ENCODE measurements at places on chromosomes 4 and X. TPM values are rescaled to one million over a fixed set of nuclear protein-coding genes. Genes with fewer than 3 reads are reported as not detected.

DNA sequence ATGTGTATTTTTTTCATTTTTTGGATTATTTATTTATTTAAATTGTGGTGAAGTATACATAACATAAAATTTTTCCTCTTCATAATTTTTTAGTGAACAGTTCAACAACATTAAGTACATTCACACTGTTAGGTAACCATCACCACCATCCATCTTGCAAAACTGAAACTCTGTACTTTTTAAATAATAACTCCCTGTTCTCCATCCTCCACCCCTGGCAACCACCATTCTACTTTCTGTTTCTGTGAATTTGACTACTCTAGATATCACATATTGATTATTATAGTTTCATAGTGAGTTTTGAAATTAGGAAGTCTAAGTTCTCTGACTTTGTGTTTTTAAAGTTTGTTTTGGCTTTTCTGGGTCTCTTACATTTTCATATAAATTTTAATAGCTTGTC, 89.3 kb upstream of the STX18 start:
- no peak for DNase-seq

The ATP2B3 gene
- not detected for total RNA-seq

- peak; percentile 28 for DNase-seq
Measured at GRCh38 chr4:95193391-95194224, 355.2 kb downstream of the UNC5C start.

The SRPX2 gene
- total RNA-seq: not detected

The FRMD7 gene
- total RNA-seq: not detected

DNA sequence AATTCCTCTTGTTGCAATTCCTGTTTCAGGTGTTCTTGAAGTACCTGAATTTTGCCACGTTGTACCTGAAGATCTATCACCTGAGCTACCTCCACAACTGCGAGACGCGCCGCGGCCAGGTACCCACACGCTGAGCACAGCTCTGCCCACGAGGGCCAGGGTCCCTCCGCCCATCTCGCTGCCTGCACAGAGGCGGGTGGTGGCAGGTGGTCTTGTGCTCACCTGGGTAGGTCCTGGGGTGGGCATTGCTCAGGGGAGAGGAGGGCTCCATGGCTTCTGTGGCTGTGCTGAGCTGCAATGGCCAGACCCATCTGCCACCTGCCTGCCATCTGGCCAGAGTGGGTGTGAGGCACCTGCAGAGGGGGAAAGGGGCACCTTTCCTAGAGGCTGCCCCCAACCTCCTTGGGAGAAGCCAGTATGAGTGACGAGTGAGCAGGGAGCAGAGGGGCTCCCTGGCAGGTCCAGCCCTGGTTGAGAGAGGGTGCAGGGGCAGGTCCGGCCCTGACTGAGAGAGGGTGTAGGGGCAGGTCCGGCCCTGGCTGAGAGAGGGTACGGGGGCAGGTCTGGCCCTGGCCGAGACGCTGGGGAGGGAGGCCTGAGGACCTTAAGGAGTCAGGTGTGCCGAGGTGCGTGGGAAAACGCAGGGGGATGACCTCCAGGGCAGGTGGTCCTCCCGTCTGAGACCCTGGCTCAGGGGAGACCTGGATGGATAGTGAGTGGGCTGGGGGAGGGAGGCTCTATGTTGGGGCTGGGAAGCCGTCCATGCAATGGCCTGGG, 10.7 kb downstream of the PDE6B start:
- no peak for DNase-seq

DNA sequence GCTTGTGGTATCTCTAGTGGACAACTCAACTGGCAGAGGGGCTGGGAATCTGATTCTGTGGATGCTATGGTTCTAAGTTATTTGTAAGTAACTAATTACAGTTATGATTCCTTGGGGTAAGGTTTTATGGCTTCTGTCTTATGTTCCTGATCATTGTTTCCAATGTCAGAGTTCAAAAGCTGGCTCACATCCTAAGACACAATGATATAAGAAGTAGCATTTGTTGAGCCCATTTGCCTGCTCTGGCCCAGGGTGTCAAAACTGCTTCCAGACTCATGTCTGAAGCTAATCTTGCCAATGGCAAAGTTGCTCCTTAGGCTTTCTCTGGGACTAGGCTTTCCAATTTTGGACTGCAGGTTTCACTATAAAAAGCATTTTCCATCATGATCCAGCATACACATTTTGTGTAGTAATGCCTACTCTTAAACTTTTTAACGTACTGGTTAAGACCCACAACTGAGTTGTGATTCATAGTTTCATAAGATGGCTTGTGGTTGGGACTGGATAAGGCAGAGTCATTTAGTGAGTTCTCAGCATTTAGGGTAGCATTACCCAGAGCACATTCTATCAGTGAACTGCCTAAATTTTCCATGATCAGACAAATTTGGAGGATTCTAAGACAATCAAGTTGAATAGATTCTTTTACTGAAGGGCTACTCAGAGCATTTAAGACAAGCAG, 50.0 kb downstream of the CCNI start:
- DNase-seq: no peak

DNA sequence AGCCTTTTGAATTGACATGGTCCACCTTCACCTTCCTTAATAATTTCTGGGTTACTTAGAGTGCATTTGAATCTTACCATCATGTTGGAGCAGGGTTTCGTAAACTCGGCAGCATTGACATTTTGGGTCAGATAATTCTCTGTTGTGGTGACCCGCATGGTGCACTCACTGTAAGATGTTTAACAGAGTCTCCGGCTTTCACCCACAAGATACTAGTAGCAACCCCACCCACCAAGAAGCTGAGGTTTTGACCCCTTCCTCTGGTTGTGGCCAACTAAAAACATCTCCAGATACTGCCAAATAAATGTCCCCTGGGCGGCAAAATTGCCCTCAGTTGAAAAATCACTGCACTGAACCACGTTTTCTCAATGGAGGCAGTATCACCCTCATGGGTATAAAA, 62.7 kb downstream of the CHST7 start:
- DNase-seq: no peak

DNA sequence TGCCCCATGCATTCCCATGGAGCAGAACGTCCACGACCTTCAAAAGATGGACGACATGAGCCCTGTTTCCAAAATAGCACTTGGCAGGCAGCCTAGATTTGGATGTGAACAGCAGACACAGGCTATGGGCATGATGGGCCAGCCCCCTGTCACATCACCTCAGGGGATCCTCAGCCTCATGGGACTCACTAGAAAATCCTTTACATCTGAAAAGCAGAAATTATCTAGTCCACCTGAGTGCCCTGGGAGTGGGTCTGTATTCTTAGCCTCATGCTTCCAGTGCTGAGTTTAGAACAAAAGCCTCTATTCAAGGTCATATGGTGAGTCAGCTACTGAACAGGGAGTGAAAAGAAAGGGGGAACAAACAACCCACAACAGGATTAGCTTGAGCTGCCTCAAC, 35.8 kb downstream of the GRIA3 start:
- DNase-seq: no peak

The CWH43 gene
- not detected for total RNA-seq

The PIGA gene
- total RNA-seq: 25.0 TPM

The RHOH gene
- total RNA-seq: 87.4 TPM

The EXOC1 gene
- 33.5 TPM for total RNA-seq

The GPR143 gene
- total RNA-seq: not detected

The KCNE5 gene
- not detected for total RNA-seq

The GK2 gene
- not detected for total RNA-seq

DNA sequence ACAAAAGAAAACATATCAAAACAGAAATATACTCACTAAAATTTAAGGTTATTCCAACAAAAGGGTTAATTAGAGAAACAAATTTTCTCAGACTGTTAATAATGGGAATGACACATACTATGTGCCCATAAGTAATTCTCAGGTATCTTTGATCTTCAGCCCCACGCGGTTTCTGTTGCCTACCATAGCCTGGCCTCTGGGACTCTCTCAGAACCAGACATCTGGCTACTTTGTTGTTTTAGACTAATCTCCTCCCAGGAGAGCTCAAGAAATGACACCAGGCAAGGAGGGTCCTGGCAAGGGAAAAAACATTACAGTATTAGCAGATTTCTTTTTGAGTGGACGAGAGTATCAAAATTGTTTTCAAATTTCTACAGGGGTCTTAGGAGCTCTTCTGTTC, 43.7 kb downstream of the SLC10A7 start:
- DNase-seq: no peak

GRCh38 chr4:150974252-150974640, 40.8 kb downstream of the LRBA start:
- DNase-seq: no peak

The MSL3 gene
- total RNA-seq: 42.5 TPM

The SHOX gene
- total RNA-seq: not detected

DNA sequence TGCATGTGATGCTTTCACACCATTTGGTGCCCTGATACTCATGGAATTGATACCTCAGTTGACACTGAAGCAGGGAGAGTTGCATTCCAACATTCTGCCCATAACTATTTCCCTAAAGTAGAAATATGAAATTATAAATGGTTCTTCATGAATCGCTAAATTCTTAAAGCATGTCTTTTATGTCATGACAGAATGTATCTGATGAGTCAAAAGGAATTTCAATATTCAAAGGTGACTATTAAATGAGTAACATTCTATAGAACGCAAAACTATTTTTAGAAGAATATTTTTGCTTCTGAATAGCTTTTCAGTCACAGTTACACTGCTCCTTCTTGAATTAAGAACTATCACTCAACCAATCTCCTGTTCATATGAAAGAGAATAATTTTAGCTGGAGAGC, 152.8 kb downstream of the ADGRA3 start:
- DNase-seq: no peak

The RENBP gene
- total RNA-seq: 6.2 TPM

The RPS6KA6 gene
- total RNA-seq: not detected

GRCh38 chr4:108172231-108172752, 3.6 kb upstream of the LEF1 start:
- peak; percentile 39 for DNase-seq

DNA sequence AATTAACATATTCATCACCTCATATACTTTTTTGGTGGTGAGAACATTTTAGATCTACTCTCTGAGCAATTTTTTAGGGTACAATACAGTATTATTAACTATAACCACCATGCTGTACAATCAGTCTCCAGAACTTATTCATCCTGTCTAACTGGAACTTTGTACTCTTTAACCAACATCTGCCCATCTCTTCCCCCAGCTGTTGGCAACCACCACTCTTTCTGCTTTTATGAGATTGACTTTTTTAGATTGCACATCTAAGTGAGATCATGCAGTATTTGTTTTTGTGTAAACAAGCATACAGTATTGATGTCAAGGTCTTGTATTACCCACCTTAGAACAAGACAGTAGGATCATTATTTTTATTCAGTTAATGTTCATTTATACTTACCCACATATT, 516.8 kb downstream of the RPA4 start:
- no peak for DNase-seq

DNA sequence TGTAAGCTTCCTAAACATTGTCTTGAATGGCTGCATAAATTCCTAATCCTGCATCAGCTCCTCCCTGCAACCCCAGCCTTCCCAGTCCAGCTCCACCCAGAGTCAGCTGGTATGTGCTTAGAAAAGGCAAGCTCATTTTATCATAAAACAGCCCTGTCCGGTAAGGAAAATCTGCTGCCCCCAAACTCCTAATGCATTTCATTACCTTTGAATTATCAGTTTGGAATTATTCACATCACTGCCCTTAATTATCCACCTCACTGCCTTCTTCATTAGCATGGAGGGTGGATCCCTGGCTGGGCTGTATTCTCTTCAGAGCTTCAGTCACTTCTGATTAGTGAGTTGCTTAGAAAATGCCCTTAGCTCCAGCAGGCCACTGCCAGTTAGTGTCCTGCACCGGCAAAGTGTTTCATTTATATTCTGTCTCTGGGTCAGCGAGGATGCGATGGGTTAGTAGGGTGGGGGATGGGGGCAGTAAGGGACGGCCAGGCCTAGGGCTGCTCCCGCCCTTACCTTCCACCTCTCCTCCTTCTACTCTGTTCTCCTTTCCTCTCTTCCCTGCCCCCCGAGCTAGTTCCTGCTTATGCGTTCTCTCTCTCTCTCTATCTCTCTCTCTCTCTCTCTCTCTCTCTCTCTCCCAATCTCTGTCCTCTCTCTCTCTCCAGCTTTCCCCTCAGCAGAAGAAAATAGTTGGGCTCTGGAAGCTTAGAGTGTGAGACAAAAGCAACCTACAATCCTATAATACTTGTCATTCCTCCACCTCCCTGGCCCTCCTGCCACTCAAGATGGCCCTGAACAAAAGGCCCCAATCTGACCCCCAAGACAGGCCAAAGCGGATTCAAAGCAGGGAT, 174.8 kb upstream of the KLF3 start:
- DNase-seq: no peak

The CDS1 gene
- total RNA-seq: not detected

DNA sequence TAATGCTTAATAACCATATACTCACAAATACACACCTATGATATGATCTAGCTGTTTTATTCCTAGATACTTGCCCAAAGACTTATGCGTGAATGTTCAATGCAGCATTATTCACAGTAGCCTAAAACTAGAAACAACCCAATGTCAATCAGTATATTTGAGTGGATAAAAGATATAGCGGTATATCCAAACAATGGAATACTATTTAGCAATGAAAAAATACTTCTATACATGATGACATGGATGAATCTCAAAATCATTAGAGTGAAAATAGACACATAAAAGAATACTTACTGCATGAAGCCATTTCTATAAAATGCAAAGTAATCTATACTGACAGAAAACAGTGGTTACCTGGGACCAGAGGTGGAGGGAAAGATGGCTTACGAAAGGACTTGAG, 108.1 kb downstream of the RAP1GDS1 start:
- no peak for DNase-seq

- no peak for DNase-seq
Measured at GRCh38 chrX:56782791-56783449, 53.9 kb downstream of the NBDY start.

The SGMS2 gene
- total RNA-seq: not detected

- no peak for DNase-seq
Measured at GRCh38 chr4:119722670-119723069, 94.1 kb upstream of the PDE5A start.

DNA sequence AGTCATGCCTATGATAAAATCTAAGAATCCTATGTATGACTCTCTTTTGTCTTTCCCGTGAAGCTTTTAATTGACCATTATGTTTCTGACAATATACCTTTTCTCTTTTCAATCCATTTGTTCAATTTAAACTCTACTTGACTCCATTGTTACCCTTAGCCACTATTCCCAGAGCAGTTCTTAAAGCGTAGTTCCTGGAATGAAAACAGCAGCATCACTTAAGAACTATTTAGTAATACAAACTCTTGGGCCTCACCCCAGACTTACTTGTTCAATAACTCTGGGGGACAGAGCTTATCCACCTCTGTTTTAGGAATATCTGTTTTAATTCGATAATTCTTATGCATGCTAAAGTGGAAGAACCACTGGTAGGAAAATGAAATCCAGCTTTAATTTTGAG, 358.4 kb downstream of the PRR32 start:
- DNase-seq: no peak

The SERPINA7 gene
- not detected for total RNA-seq

DNA sequence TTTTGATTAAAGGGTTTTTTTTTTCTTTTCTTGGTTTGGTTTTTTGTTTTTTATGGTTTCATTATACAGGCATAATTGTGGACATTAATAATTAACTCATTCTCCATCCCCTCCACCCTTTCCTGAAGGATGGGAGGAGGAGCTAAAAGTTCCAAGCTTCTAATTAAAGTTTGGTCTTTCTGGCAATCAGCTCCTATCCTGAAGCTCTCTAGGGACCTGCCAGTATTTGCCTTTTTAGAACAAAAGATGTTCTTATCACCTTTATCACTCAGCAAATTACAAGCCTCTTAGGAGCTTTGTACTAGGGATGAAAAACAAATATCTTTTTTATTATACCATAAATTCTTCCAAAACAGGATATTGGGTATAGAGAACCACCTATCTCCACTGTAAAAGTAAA, 589.8 kb downstream of the PDHA2 start:
- DNase-seq: no peak

GRCh38 chr4:31692399-31692940, 972.3 kb downstream of the PCDH7 start:
- DNase-seq: no peak

All from OCI-LY7 (cell line).